ENCODE measurements at places on chromosomes 1 and 21. TPM values are rescaled to one million over a fixed set of nuclear protein-coding genes. Genes with fewer than 3 reads are reported as not detected.

VCAM1 gene
- 0.07 TPM for total RNA-seq

CGN gene
- 68.7 TPM for total RNA-seq

S100A7 gene
- not detected for total RNA-seq

TRAF3IP3 gene
- total RNA-seq = 0.71 TPM

TEDDM1 gene
- not detected for total RNA-seq

CHRM3 gene
- 8.4 TPM for total RNA-seq

CD52 gene
- total RNA-seq = 3.4 TPM

TMEM125 gene
- 27.8 TPM for total RNA-seq

L1TD1 gene
- 296 TPM for total RNA-seq

RBBP5 gene
- 20.1 TPM for total RNA-seq

GJB4 gene
- total RNA-seq = 0.09 TPM

C1orf74 gene
- 4.1 TPM for total RNA-seq

CCDC30 gene
- 2.1 TPM for total RNA-seq

DNA sequence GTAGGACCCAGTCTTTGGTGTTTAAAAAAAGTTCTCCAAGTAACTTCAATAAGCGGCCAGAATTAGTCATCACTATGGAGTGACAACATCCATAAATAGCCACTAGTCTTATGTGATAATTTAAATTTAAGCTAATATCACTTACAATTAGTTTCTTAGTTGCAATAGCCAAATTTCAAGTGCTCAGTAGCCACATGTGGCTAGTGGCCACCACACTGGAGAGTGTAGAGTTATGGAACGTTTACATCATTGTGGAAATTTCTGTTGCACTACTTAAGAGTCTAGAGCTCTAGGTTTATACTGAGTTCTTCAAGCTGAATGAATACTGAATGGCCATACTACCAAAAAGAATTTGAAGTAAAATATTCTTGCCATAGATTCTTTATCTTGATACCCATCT lies 121.1 kb downstream of the RUNX1 start:
- no peak for DNase-seq

DNA sequence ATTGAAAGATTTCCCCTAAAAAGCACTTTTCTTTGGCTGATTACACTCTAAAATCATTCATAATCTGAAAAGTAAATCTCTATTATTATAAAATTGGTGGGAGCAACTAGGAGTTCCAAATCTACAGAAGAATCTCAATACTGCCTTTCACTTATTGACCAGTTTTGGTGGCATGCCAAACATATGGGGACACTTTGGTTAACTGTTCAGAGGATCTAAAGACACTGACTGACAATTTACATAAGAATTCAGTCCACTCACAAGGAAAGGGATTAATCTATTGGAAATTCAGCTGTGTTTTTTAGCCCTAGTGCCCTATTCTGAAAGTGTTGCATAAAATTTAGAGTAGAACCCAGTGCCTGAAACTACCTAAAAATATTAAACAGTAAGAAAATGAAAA lies 113.6 kb downstream of the LRRC40 start:
- DNase-seq = no peak

- DNase-seq = no peak
Observed at GRCh38 chr1:21779613-21780521, 3.1 kb downstream of the USP48 start.

DNA sequence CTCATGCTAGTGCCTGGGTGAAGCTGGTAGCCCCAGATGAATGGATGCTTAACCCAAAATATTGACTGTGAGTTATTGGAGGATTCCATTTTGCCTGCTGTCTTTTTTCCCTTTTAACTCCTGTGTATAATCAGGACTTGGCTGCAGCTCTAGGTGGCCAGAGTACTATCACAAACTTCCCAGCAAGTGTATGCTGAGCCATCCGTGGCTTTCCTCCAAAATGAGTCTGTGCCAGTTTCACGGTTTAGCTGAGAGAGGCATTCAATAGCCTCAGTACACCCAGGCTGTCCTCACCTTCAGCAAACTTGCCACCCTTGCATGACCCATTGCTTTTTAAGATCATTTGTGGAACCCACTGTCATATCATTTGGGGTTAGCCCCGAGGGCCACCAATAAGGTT lies 5.3 kb upstream of the DPT start:
- no peak for DNase-seq

GRCh38 chr1:97814121-97814520 lies 106.7 kb downstream of the DPYD start:
- no peak for DNase-seq

GRCh38 chr21:31873275-31873695 lies 465 bp downstream of the HUNK start:
- DNase-seq = peak; percentile 42

DNA sequence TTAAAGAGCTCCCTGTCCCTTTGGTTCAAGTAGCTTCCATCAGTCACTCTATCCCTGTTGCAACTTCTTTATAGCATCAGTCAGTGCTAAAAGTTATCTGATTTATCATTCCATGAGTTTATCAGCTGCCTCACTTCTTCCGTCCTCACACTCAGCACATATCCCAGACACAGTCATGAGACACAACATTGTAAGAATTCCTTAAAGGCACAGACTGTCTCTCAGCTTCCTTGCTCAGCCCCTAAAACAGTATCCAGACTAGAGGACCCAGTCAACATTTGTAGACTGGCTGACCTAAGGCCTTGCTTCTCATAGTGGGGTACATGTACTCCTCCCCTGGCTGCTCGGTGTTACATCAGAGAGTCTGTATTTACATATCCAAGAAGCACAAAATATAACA lies 164.9 kb upstream of the ADGRL2 start:
- DNase-seq = no peak

DNA sequence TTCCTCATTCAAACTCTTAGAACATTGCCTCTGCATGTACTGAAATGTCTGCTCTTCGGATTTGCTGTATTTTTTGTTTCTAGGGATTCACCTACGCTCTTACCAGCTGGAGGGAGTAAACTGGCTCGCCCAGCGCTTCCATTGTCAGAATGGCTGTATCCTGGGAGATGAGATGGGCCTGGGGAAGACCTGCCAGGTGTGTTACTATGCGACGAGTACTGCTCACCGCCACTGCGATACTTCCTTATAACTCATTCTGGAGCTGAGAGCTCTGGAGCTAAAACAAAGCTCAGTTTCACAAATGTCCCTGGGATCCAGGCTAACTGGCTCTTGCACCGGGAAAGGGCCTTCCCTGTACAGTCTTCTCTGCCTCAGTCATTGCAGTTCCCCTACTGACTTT lies 10.1 kb downstream of the CHD1L start:
- no peak for DNase-seq

DNA sequence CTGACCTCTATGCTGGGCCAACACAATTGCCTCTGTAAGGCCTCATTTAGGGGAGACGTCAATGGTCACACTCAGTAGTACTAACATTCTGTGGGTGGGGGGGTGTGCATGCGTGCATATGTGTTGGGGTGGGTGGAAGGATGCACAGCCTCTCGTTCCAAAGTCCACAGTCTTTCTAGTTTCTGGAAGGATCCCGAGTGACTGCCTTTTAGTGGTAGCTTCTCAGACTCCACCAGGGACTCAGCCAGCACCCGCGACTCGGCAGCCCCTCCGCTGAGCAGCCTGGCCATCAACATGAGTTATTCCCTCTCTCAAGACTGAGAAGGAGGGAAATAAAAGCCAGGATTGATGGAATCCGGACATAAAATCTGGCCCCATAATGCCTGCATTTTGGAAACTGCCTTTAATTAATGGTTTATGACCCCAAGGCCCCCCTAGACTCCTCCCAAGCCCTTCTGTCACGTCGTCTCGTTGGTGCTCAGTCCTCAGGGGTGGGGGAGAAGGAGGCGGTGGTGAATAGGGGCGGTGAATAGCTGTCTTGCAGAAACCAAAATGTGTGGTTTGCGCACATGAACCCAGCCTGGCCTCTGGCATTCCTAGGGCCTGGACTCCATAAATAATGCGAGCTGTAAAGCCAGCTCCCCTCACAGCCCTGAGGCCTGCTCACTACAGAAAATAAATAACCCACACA lies 65.1 kb upstream of the TMEM51 start:
- DNase-seq = no peak

DNA sequence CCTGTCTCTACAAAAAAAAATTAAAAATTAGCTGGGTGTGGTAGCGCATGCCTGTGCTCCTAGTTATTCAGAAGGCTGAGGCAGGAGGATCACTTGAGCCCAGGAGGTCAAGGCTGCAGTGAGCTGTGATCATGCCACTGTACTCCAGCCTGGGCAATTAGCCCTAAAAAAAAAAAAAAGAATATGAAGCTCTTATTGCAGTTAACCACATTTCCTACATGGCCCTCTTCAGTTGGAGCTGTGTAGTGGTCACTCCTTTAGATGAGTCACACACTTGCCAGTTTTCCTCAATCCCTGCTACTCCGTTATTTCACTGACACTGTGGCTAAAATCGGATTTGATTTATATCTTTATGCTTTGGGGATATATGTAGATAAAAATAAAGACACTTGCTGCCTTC lies 11.8 kb downstream of the NFYC start:
- no peak for DNase-seq

- DNase-seq = no peak
Observed at GRCh38 chr1:174946031-174946430, 53.7 kb upstream of the CACYBP start.

GRCh38 chr1:69055194-69055593 lies 512.5 kb upstream of the LRRC7 start:
- DNase-seq = no peak

DNA sequence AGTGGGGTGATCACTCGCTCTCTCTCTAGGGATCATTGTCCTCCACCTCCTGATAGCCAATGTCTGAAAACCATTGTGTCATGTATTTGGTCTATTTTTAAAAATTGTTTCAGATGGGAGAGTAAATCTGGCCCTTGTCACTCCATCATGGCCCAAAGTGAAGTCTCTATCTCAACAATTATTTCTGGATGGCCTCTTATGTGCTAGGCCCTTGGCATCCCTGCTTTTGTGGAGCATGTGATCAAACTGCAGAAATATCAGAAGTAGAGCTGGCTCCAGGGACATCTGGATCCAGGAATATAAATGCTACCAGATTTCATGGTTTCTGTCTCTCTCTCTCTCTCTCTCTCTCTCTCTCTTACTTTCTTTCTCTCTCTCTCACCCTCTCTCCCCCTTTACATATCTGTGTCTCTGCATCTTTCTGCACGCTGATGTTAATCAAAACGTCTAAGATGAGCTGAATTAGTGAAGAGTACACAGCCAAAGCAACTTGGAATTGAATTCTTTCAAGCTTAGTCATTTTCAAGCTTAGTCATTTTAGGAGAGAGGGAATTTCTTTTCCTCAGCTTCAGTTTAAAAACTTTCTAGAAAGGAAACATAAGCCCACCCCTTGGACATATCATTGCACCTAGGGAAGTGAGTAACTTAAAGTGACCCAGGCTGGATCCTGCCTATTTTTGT lies 47.4 kb upstream of the DOCK7 start:
- DNase-seq = no peak

DNA sequence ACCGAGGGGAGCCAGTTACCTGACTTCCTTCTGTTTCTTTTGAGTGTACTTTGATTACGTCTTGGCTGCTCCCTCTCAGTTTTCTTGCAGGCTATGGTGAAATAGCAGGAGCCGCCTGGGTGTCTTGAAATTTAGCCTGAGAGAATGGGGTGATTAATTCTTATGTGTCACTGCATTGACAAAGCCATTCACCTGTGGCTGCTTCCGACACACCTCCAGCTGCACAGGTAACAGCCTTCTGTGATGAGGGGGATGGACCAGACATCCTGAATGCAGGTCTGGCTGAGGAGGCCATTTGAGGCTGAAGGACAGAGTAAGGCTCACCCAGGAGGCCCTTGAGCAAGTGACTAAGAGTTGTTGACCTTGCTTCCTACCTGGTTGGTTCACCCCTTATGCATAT lies 16.5 kb downstream of the CACNA1E start:
- DNase-seq = no peak

DNA sequence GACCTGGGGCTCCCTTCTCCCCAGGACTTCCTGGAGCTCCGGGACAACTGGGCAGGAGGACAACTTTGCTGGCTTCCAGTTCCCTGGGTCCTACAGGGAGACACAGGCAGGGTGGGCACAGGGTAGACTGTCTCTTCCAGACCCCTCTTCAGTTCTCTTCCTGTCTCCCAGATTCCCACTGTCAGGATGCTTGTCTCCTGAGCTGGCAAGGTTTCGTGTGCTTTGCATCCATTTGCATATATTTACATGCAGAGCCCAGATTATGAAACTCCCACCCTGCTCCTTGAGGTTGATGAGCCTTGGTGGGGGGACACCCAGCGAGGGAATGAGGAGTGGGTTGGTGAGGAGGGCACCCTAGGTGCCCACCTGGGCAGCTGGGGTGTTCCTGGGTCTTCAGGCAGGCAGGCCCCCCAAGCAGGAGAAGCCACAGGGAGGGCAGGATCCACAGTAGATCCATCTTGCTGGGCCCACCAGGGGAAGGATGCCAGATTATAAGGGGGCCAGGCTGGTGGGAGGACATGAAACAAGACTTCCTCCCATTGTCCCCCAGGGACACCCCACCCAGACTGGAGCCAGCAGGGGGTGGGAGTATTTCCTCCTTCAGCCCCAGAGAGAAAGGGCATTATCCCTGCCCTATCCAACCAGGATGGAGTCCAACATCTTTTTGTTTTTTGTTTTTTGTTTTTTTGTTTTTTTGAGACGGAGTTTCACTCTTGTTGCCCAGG lies at the start of gene FCN3:
Gene FCN3, minus strand, starts transcription at position 463 of the 725 bp plus-strand sequence. Its CDS starts 6 bp downstream, at position 457.
- DNase-seq = no peak

DNA sequence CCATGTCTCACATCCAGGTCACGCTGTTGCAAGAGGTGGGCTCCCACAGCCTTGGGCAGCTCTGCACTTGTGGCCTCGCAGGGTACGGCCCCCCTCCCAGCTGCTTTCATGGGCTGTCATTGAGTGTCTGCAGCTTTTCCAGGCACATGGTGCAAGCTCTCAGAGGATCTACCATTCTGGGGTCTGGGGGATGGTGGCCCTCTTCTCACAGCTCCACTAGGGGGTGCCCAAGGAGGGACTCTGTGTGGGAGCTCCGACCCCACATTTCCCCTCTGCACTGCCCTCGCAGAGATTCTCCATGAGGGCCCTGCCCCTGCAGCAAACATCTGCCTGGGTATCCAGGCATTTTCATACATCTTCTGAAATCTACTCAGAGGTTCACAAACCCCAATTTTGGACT lies 219.4 kb downstream of the LRRC7 start:
- DNase-seq = peak; percentile 55

- DNase-seq = peak; percentile 13
Observed at GRCh38 chr1:108079440-108080025, 114.6 kb upstream of the VAV3 start.

- DNase-seq = no peak
Observed at GRCh38 chr1:223405507-223405906, 12.3 kb downstream of the CCDC185 start.

GRCh38 chr1:64135462-64136223 lies 67.8 kb upstream of the UBE2U start:
- DNase-seq = no peak

GRCh38 chr21:38766987-38767722 lies 38.6 kb upstream of the ETS2 start:
- DNase-seq = no peak

DNA sequence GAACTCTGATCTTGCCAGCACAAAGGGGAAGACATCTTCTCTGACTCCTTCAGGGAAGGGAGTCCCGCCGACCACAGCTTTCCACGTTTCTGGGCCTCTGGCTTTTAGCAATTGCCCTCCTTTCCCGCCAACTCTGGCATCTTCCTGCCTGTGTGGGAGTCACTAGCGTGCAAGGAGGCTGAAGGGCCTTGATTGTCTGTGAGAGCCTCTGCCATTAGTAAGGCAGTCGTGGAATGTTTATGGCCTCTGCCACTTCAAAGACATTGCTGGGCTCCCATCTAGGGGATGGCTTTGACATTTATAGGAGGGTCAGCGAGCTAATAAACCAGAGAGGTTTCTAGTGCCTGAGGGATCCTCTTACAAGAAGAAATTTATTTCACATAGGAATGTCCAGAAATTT lies 14.3 kb upstream of the PROK1 start:
- no peak for DNase-seq

- DNase-seq = no peak
Observed at GRCh38 chr1:30523055-30524020, 200.0 kb downstream of the MATN1 start.

GRCh38 chr1:246724731-246725095 lies 504 bp downstream of the SCCPDH start:
- DNase-seq = peak; percentile 14
